Breast epithelium (tissue), 4 donors: ENCODE measurements at places on chromosomes 3 and 15. TPM values are rescaled to one million over a fixed set of nuclear protein-coding genes. Genes with fewer than 3 reads are reported as not detected.

DNA sequence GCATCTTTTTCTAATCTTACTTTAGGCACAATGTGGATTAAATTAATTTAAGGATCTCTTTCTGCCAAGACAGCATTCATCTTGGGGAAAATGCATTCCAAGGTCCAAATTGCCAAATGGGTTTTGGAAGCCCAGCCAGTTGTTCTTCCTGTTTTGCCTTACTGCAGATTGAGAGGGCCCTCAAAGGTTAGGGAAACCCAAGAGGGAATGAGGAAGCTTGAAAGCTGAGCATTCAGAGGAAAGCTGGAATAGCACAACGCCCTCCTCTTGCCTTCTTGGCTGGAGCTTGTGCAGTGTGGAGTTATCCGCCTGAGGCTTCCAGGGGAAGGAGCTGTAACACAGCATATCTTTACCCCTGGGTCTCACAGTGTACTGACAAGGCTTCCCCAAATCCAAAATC is 18.2 kb upstream of the SACM1L start:
- H3K27ac ChIP-seq = peak overlapping the region; percentile 62
- H3K4me3 ChIP-seq = no peak overlapping the region
- no peaks in the 10 kb centered on the region for H3K27me3 ChIP-seq
- no peaks in the 10 kb centered on the region for H3K36me3 ChIP-seq

- H3K27me3 ChIP-seq = no peaks in the 10 kb centered on the region
- no peak overlapping the region for H3K4me3 ChIP-seq
- peak overlapping the region; percentile 41 for H3K27ac ChIP-seq
- no peaks in the 10 kb centered on the region for H3K36me3 ChIP-seq
- DNase-seq = no peak
Observed at GRCh38 chr3:58116161-58116955, 94.4 kb downstream of the DNASE1L3 start.

DNA sequence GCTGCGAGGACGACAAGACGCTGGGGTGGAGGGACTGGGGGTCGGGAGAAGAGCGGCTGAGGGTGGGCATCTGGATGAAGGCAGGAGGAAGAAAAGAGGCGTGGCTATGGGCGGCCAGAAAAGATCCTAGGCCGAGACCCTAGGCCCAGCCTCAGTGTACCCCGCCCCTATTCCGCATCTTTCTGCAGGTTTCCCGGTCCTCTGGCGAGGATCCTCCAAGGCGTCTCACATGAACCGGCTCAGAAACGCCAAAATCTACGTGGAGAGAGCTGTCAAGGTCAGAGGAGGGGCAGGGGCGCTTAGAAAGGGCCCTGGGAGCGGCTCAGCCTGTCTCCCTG is 340 bp downstream of the TTLL3 start:
- peak overlapping the region; percentile 96 for H3K27ac ChIP-seq
- DNase-seq = no peak
- H3K36me3 ChIP-seq = no peaks in the 10 kb centered on the region
- H3K27me3 ChIP-seq = no peaks in the 10 kb centered on the region
- no peaks in the 10 kb centered on the region for H3K4me1 ChIP-seq

DNA sequence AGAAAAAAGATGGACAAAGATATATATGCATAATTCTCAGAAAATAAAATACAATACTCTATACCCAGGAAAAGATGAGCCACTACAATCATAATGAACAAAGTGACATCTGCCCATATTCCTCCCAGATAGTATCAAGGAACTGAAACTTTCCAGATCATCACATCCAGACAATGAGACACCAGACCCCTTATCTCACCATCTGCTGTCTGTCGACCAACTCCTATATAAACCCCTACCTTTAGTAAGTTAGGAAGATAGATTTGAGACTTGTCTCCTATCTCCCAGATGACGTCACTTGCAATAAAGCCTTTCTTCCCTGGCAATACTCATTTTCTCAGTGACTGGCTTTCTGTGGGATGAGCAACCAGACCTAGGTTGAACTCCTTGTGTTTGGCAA is 1071.6 kb downstream of the PLOD2 start:
- H3K4me3 ChIP-seq = no peak overlapping the region
- H3K4me1 ChIP-seq = no peaks in the 10 kb centered on the region
- DNase-seq = no peak
- no peaks in the 10 kb centered on the region for H3K36me3 ChIP-seq
- no peak overlapping the region for H3K27ac ChIP-seq

GRCh38 chr3:141699324-141699723 is 38.8 kb upstream of the RNF7 start:
- H3K27ac ChIP-seq = no peak overlapping the region
- H3K36me3 ChIP-seq = no peaks in the 10 kb centered on the region
- no peaks in the 10 kb centered on the region for H3K4me1 ChIP-seq

- no peak for DNase-seq
- H3K27ac ChIP-seq = no peak overlapping the region
- no peaks in the 10 kb centered on the region for H3K27me3 ChIP-seq
- no peaks in the 10 kb centered on the region for H3K36me3 ChIP-seq
- H3K4me3 ChIP-seq = no peak overlapping the region
- H3K4me1 ChIP-seq = no peaks in the 10 kb centered on the region
Observed at GRCh38 chr3:29067007-29067406, 213.9 kb upstream of the RBMS3 start.

DNA sequence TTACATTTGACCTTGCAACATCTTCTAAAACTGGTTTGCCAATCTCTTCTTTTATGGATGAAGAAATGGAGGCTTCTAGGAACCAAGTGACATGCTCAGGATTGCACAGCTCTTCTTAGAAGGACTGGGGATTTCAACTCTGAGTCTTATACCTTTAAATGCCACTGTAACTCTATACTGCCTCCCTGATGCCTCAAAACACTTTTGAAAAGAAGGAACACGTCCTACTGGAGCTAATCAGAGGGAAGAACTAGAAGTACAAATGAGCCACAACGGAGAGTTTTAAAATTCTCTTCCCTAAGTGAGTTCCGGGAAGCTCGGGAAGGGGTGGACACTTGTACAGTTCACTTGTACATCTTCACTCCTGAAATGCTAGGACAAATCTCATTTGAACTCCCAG is 949 bp upstream of the MITF start:
- no peaks in the 10 kb centered on the region for H3K27me3 ChIP-seq
- no peaks in the 10 kb centered on the region for H3K36me3 ChIP-seq
- H3K4me3 ChIP-seq = peak overlapping the region; percentile 81
- peak overlapping the region; percentile 74 for H3K27ac ChIP-seq
- DNase-seq = no peak
- no peaks in the 10 kb centered on the region for H3K4me1 ChIP-seq

- DNase-seq = no peak
- H3K4me1 ChIP-seq = no peaks in the 10 kb centered on the region
- no peaks in the 10 kb centered on the region for H3K27me3 ChIP-seq
- no peak overlapping the region for H3K4me3 ChIP-seq
- no peaks in the 10 kb centered on the region for H3K36me3 ChIP-seq
Observed at GRCh38 chr3:35524856-35525255, 114.5 kb upstream of the ARPP21 start.

DNA sequence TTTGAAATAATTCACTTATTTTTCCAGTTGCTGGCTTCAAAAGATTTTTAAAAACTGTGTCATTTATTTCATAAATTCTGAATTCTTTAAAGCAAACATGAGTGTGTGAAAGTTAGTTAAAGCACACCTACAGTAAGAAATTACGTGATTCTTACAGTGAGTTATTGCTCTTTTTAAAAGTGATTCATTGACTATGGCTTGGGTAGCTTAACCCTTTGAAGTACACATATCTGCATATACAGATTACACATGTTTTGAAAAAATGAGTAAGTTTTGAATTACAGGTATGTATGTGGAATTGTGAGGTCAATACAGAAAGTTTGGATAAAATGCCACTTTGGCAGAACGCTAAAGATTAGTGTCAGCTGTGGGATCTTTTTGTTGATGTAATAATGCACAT is 64.5 kb upstream of the MBNL1 start:
- H3K27me3 ChIP-seq = no peaks in the 10 kb centered on the region
- no peaks in the 10 kb centered on the region for H3K4me1 ChIP-seq
- H3K36me3 ChIP-seq = no peaks in the 10 kb centered on the region
- H3K27ac ChIP-seq = peak overlapping the region; percentile 26
- DNase-seq = no peak

DNA sequence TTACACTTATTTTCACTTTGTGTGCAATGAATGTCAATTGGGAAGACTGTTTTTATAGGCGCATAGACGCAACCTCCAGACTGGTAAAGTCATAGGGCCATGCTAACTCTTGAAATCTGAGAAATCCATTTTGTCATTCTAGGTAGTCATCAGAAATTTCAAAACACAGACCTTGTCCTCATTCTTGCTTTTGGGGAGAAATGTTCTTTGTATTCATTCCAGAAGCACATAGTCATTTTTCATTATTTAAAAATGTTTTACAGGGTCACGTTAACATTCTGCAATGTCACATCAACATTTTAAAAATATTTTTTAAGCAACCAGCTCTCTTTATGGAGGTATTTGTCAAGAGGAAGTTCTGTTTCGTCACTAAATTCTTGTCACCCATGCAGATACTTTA is 898.4 kb downstream of the PDCD6IP start:
- no peaks in the 10 kb centered on the region for H3K4me1 ChIP-seq
- H3K4me3 ChIP-seq = no peak overlapping the region
- no peaks in the 10 kb centered on the region for H3K27me3 ChIP-seq
- no peak overlapping the region for H3K27ac ChIP-seq

DNA sequence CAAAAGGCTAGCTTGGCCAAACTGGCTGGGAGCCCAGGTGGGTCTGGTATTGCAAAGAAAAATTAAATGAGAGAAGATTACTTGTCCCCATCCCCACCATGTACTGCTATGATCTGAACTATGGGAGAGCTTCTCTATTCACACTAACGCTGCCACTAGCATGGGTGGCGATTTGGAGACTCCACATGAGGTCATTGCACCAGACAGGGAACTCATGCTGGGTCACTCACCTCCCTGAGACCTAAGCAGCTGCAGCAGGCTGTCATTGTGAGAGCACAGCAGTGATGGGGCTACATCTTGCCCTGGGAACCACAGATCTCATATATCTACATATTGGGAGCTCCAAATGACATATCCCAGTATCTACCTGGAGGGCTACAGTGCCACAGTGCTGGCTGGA is 36.3 kb upstream of the NECTIN3 start:
- H3K4me1 ChIP-seq = no peaks in the 10 kb centered on the region
- no peak for DNase-seq

GRCh38 chr3:20700714-20701113 is 514.7 kb upstream of the SGO1 start:
- H3K27ac ChIP-seq = no peak overlapping the region
- no peaks in the 10 kb centered on the region for H3K4me1 ChIP-seq
- no peak for DNase-seq

GRCh38 chr3:47652142-47652541 is 73.5 kb upstream of the CSPG5 start:
- H3K36me3 ChIP-seq = no peaks in the 10 kb centered on the region
- no peaks in the 10 kb centered on the region for H3K27me3 ChIP-seq
- H3K4me3 ChIP-seq = no peak overlapping the region
- no peak overlapping the region for H3K27ac ChIP-seq
- no peaks in the 10 kb centered on the region for H3K4me1 ChIP-seq

GRCh38 chr15:33737687-33738601 is 230.4 kb upstream of the CHRM5 start:
- DNase-seq = no peak
- H3K36me3 ChIP-seq = no peaks in the 10 kb centered on the region
- H3K4me3 ChIP-seq = no peak overlapping the region
- no peaks in the 10 kb centered on the region for H3K27me3 ChIP-seq
- H3K27ac ChIP-seq = no peak overlapping the region
- no peaks in the 10 kb centered on the region for H3K4me1 ChIP-seq

- DNase-seq = no peak
- no peaks in the 10 kb centered on the region for H3K36me3 ChIP-seq
- H3K27ac ChIP-seq = no peak overlapping the region
- H3K4me1 ChIP-seq = no peaks in the 10 kb centered on the region
- H3K27me3 ChIP-seq = no peaks in the 10 kb centered on the region
Observed at GRCh38 chr15:101480613-101481380, 8.7 kb downstream of the PCSK6 start.

DNA sequence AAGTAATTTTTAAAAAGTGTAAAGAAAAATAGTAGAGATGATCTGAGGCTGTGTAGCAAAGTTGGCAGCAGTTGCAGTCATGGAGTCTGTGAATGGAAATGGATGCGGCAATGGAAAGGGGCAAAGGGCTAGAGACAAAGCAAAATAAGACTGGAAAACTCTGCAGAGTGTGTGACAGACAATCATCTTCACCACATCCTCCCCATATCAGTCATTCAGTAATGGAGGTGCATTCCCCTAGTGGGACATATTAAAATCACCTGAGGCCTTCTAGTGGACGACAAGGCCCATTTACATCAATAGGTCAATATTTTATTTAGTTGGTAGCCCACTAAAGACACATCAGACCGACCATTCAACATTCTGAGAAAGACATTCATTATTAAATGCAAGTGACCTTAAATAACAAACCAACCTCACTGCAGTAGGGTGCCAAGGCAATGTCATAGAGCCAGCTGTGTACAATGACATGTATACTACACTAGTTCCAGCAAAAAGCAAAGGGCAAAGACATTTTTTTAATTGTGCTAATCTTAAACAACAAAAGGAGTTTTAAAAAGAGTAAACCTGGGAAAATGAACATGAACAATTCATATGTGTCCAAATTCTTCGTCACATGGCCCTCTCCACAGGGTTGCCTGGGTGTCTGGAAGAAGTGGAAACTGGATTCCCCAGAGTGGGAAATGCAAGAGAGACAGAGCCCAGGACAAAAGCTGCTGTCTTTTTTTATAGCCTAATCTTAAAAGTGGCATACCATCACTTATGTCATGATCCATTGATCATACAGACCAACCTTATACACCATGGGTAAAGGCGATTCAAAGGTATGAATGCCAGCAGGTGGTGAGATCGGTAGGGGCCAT is 15.6 kb upstream of the RAP2B start:
- H3K27me3 ChIP-seq = no peaks in the 10 kb centered on the region
- no peak for DNase-seq
- no peak overlapping the region for H3K4me3 ChIP-seq
- H3K4me1 ChIP-seq = no peaks in the 10 kb centered on the region
- no peaks in the 10 kb centered on the region for H3K36me3 ChIP-seq
- H3K27ac ChIP-seq = no peak overlapping the region

GRCh38 chr3:14990780-14991148 is 43.4 kb downstream of the NR2C2 start:
- no peak overlapping the region for H3K27ac ChIP-seq
- no peaks in the 10 kb centered on the region for H3K36me3 ChIP-seq
- no peak for DNase-seq
- peaks cover 12% of the 10 kb centered on the region for H3K4me1 ChIP-seq

The TM4SF18 gene
- total RNA-seq = 43.8 TPM

The MST1R gene
- total RNA-seq = 11.9 TPM

The MCF2L2 gene
- 0.64 TPM for total RNA-seq

The TGM5 gene
- total RNA-seq = 1.6 TPM

The FANCD2 gene
- 12.9 TPM for total RNA-seq

The CCDC39 gene
- 0.33 TPM for total RNA-seq

The SHC4 gene
- 0.16 TPM for total RNA-seq

The CD200R1 gene
- total RNA-seq = 1.3 TPM

The CPB1 gene
- total RNA-seq = 14.9 TPM

The MGLL gene
- 25.8 TPM for total RNA-seq

The CFAP161 gene
- not detected for total RNA-seq

The DLL4 gene
- 10.5 TPM for total RNA-seq

The GABRA5 gene
- not detected for total RNA-seq
